Fibroblast of skin of left biceps (primary cell): ENCODE measurements at places on chromosomes 16 and 17.

DNA sequence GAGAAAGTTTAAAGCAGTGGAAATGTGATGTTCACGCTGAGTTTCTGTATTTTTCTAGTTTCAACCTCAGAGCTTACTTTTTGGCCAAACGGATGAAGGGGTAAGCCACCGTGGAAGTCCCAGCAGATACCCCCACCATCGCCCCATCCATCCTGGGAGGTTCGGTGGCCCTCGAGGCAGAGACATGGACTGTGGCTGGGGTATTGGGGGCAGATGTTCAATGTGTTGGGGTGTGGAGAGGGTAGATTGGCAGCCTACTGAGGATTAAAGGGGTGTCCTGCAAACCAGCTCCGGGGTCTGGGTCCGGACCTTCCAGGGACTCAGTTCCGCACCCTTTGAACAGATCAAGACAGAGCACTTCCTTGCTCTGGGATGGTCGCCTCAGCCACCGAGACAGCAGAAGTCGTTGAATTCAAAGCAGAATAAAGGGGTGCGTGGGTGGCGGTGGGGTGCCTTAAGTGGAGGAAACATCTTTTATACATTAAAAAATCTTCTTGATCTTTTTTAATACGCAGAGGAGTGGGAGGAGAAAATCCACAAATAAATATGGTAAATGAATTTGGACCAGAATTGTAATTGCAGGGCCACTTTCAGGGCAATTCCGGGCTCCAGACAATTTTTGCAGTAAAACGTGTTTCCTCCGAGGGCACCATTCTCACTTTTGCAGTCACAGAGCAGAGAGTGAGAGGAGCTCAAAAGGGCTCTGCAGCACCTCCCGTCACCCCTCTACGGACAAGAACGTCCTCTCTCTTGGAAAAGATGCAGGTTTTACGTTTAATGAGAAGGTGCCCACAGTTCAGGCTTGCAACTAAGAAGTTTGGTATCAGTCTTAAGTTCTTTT is 8.2 kb upstream of the CBX8 start:
- DNase-seq: no peak

GRCh38 chr17:55345132-55345531 is 76.5 kb downstream of the MMD start:
- no peak for DNase-seq

DNA sequence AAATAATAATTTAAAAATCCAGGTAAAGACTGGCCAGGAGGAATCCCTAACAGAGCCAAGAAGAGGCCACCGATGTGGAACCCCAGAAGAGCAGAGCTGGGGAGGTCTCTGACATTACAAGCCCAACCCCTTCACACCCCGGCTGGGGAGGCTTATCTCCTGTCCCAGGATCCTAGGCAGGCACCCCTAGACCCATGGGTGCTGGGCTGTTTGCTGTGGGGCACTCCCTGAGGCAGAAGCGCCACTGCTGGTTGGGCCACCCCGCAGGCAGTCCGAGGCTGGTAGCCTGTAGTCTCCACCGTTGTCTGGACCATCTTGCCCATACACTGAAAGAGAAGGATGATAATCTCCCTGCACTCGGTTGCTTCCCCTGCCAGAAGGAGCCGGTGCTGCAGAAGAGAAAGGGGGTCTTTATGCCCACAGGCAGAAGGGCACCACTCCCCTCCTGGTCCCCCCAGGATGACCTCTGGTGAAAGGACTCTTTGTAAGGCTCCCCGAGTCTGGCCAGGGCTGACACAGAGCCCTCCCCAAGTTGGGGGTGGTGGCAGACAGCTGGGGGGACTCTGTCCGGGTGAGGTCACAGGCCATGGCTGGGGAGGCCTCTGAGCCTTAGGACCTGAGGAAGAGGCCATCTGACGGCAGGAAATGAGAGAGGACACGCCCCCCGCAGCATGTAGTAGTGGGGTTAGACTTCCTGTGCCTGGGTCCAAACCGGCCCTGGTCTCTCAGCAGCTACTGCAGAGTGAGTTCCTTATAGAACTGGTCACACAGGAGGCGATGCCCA is 34.2 kb downstream of the CFAP20 start:
- DNase-seq: no peak

DNA sequence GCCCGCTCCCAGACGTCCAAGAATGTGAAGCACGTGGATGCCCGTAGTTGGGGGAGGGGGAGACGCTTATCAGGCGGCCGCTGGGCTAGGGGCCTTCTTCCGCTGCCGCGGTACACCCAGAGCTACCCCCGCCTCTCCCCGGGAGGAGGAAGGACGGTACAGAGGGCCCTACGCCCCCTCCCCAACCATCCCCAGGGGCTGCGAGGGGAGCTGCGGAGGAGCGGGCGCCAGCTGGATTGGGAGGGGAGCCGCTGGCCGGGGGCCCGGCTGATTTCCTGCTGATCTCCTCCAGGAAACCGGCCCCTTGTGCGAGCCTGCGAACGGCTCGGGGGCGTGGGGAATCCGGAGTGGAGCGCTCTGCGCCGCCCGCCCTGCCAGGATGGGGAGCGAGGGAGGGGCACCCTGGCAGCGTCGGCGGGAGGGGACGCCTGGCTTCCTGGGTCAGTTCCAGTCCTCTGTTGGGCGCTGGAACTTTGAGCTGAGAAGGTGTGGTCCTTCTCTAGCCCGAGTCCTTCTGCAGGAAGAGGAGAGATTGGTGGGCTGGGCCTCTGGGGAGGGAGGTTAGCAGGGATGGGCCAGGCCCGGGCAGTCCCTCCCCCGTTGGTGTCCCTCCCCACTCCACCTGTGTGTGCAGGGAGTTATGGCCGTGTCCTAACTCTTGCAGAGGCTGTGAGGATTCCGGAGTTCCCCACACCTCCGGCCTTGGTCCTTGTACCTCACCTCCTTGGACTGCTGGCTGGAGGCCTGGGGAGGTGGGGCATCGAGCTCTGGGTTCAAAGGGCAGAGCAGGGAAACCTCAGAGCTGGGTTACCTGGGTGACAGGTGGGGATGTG is 19.2 kb downstream of the GJD3 start:
- no peak for DNase-seq

- DNase-seq: no peak
These were observed 38.5 kb downstream of the VPS53 start for GRCh38 chr17:676060-676700.

- DNase-seq: no peak
These were observed 68.6 kb downstream of the SEC14L1 start for GRCh38 chr17:77209330-77209748.

DNA sequence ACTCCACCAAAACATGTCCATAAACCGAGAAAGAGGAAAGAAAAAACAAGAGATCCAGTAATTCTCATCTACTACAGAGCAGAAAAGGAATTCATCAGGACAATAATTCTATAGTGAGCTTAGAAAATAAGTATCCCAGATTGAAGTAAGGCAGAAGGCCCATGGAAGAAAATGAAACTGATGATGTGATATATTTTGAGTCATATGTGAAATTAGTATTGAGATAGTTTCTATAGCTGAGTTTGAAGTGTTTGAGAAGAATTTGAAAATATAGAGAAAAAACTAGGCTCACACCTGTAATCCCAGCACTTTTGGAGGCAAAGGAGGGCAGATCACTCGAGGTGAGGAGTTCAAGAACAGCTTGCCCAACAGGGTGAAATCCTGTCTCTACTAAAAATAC is 19.7 kb downstream of the LUC7L3 start:
- DNase-seq: no peak

- DNase-seq: peak; percentile 72
These were observed 4.3 kb downstream of the RCVRN start for GRCh38 chr17:9900784-9901183.

GRCh38 chr17:59342681-59343131 is 11.3 kb downstream of the YPEL2 start:
- no peak for DNase-seq

DNA sequence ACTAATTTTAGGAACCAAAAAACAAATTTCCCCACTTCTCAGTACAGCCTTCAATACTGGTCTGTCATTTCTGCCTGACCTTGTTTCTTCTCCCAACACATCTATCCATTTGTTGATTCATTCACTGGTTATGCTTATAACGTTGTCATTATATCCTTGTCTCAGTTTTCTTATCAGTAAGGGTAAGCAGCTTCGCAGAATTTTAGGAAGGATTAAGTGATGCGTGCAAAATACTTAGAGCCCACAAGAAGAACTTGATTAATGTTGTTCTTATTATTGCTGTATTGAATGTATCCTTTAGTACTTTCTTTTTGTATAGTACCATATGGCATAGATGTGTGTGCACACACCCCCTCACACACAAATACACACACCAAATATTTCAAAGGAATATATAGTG is 403.5 kb upstream of the HSBP1 start:
- DNase-seq: no peak

DNA sequence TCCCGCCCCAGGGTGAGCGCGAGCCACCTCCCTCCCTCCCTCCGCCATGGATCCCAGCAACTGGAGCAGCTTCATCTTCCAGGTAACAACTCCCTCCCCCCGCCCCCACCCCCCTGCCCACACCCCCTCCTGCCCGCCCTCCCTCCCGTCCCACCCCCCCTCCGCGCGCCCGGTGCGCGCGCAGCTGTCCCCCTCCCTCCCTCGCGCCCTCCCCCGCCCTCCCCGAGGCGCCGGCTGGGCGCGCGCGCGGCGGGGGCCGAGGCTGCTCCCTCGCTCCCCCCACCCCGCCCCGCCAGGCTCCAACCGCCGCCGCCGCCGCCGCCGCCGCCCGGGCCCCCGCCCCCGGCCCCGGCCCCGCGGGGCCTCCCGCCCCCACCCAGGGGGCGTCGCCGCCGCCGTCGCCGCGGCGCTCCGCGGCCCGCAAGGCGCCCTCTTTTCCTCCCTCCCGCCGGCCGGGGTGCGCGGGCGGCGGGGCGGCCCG is at the start of gene MAZ:
Gene MAZ, plus strand, starts transcription at position 431 of the 481 bp plus-strand sequence. CDS start 173 bp downstream, outside the sequence.
- DNase-seq: no peak

DNA sequence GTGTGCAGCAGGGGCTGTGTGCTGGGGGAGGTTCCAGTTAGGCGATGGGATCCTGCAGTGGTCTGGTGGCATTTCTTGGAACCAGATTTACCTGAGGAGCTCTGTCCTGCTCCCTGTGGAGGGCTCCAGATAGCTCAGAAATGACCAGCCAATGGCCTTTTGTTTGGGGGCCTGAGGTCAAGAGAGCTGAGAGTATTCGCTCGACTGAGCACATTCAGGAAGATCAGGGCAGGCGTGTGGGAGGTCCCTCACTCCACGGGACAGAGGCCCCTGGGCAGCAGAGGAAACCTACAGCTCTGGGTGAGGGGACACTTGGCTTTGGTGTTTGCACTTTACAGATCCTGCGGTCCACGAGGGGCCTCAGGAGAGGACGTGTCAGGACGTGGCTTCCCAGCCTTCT is 18.2 kb downstream of the DEF8 start:
- DNase-seq: no peak

GRCh38 chr16:57756424-57757325 is 21.1 kb downstream of the KATNB1 start:
- DNase-seq: no peak

- DNase-seq: no peak
These were observed 15.1 kb upstream of the ATP6V0C start for GRCh38 chr16:2498531-2499253.

DNA sequence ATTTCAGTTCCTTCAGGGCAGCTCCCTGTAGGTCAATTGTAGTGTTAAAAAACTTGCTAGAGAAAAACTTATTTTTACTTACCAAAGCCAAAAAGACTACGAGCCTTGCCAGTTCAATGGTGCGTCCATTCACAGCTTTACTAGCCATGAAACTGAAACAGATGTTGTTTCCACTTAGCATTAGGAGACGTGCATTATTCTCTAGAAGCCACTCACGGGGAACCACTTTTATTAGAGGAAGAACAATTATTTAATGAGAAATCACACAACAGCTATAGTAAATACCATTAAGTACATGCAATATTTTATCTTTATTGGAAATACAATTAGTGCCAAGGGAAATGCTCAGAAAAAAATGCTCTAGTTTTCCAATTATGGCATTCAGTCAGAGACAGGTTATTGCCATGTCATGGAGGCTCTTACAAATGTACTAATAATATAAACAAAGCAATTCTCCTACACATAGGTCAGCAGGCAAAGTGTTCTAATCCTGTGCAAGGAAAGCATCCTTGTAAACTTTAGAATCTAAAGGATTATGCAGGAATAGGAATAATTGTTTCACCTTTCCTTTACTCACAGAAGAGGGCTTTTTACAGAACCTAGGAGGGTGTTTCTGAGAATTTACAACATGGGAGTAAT is 17.4 kb downstream of the LASP1NB start:
- DNase-seq: no peak

- no peak for DNase-seq
These were observed 35.4 kb downstream of the CMTM4 start for GRCh38 chr16:66661210-66661560.

DNA sequence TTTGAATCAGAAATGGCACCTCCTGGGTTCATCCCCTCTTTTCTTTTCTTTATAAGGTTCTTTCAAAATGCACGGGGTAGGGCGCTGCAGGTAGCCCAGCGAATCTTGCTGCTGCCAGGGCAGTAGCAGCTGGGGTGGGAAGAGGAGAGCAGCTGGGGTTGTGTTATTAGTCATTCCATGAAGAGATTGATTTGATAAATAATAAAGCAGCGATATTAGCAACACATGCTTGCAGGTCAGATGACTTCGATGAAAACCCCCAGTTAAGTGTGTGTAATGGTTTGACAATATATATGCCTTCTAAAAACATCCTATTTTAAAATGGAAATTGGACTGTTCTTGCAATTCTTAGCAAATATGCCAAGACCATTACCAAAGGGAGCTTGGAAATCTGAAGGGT is 200.7 kb downstream of the CCDC182 start:
- no peak for DNase-seq

- no peak for DNase-seq
These were observed 17.3 kb downstream of the LLGL2 start for GRCh38 chr17:75542728-75543336.

GRCh38 chr17:2057760-2058585 is 3.1 kb downstream of the HIC1 start:
- DNase-seq: no peak

DNA sequence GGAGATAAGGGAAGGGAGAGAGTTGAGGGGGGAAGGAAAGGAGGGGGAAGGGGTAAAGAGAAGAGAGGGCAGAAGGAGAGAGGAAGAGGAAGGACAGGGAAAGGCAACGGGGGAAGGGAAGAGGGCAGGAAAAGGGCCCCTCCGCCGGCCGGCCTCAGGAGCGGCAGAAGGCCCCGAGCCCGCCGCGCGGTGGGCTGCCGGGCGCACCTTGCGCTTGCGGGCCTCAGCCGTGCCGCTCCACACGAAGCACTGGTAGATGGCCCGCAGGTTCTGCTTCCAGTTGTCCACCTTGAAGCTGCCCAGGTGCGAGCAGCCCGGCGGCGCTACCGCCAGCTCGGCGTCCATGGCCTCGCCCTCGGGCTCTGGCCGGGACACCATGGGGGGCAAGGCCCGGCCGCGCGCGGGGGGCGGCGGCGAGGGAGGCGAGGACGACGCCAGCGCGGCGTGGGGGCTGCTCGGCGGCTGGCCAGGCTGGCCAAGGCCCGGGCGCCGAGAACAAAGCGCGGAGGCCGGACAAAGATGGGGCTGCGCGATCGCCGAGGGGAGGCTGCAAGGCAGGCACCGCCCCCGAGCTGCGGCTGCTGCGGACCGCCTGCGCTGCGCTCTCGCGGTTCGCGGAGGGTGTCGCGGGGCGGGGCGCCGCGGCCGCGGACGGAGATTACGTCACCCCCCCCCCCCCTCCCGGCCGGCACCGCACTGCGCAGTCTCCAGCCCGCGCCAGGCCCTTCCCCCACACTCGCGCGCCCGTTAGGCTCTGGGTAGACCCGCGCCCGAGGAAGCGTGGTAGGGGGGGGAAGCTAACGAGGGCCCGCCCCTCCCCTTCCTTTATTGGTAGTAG is at the start of gene USP22:
Gene USP22, minus strand, starts transcription at position 554 of the 838 bp plus-strand sequence. Its CDS starts 176 bp downstream, at position 378.
- DNase-seq: no peak
